CD4-positive, alpha-beta memory T cell (primary cell): ENCODE measurements at places on chromosomes 11 and 22. TPM values are rescaled to one million over a fixed set of nuclear protein-coding genes. Genes with fewer than 3 reads are reported as not detected.

GRCh38 chr11:126997196-126997595 is 3.4 kb downstream of the KIRREL3 start:
- H3K36me3 ChIP-seq, result no peaks in the 10 kb centered on the region
- H3K27ac ChIP-seq, result no peak overlapping the region
- H3K27me3 ChIP-seq, result peaks cover 12% of the 10 kb centered on the region
- H3K4me3 ChIP-seq, result no peak overlapping the region

- no peak overlapping the region for H3K27ac ChIP-seq
- no peak overlapping the region for H3K4me3 ChIP-seq
- H3K36me3 ChIP-seq, result no peaks in the 10 kb centered on the region
- H3K27me3 ChIP-seq, result no peaks in the 10 kb centered on the region
- no peaks in the 10 kb centered on the region for H3K4me1 ChIP-seq
Observed at GRCh38 chr11:57977709-57978108, 46.0 kb upstream of the OR9Q1 start.

DNA sequence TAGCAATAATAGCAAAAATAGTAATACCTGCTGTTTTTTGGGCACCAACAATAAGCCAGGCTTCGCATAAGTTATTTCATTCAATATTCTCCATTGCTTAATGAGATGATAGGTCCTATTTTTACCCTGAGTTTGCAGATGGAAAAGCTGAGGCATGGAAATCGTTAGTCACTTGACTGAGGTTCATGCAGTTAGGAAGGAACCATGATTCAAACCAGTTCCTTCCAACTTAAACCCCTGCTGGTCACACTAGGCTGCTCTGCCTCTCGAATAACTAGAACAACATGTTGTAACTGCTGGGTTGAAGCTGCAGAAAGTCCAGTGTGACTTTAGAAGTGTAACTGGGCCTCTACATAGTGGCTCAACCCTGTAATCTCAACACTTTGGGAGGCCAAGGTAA is 69.3 kb downstream of the SEZ6L start:
- H3K4me1 ChIP-seq, result no peaks in the 10 kb centered on the region
- DNase-seq, result no peak
- H3K36me3 ChIP-seq, result no peaks in the 10 kb centered on the region
- H3K27ac ChIP-seq, result no peak overlapping the region
- H3K4me3 ChIP-seq, result no peak overlapping the region

Gene FAM83F
- not detected for total RNA-seq

DNA sequence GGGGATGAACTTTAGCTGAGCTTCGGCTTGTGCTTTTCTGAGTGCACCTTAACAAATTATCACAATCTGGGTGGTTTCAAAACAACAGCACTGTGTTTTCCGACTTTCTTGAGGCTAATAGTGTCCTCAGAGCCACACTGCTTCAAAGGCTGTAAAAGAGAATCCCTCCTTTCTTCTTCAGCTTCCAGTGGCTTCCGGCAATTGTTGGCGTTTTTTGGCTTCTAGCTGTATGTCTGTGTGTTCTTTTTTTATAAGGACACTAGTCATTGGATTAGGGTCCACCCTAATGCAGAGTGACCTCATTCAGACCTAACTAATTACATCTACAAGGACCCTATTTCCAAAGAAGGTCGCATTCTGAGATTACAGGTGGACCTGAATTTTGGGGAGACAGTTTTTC is 30.6 kb downstream of the KIAA1671 start:
- no peak for DNase-seq
- no peaks in the 10 kb centered on the region for H3K36me3 ChIP-seq
- H3K27me3 ChIP-seq, result peaks cover 5% of the 10 kb centered on the region
- H3K4me3 ChIP-seq, result no peak overlapping the region
